Glutamatergic neuron (in vitro differentiated cells): ENCODE measurements at places on chromosomes 7 and 10. TPM values are rescaled to one million over a fixed set of nuclear protein-coding genes. Genes with fewer than 3 reads are reported as not detected.

DNA sequence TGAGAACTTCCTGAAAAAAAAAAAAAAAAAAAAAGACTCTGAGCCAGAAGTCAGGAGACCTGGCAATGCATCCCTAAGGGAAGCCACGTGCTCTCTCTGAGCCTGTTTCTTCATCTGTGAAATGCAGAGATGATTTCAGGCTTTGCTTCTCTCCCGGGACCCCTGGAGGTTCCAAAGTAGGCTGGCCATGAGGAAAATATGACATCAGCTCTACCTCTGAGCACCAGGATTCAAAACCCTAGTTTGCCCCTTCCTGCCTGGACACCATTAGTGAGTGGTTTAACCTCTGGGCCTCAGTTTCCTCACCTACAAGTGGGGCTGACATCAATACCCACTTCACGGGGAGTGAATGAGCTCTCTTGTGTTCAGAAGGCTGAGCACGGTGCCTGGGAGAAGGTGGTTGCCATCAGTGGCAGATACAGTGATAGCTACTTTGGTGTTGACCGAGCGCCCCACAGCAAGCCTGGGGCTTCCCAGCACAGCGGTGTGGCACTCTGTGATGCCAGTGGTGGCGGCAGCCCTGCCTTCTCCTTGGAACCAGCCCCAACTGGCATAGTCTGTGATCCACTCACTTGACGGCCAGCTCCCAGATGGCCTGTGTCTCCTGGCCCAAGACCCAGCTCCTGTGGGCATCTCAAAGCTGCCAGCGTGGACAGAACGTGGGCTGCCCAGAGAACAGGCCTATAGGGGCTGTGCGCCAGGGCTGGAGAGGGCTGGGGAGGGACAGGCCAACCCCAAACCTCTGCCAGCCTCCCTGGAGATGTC lies 153.1 kb upstream of the UNC5B start:
- DNase-seq = no peak

- DNase-seq = no peak
Observed at GRCh38 chr7:71633551-71634008, 501.6 kb downstream of the GALNT17 start.

DNA sequence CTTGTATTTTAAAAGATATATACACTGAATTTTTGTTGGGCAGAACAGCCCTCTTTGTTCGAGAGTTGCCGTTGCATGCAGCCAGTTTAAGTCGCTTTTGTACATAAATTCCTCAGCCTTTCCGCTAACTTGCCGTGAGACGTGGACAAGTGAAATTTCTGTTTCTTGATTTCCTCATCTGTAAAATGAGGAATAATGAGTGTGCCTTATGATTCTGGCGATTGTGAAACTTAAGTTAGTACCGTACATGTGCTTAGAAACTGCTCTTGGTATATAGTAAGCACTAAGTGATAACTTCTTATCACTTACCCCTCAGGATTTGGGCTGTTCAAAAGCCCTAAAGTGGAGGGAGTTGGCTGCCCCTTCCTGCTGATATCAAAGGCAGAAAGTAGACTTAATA lies 1.4 kb downstream of the CCNJ start:
- no peak for DNase-seq

DNA sequence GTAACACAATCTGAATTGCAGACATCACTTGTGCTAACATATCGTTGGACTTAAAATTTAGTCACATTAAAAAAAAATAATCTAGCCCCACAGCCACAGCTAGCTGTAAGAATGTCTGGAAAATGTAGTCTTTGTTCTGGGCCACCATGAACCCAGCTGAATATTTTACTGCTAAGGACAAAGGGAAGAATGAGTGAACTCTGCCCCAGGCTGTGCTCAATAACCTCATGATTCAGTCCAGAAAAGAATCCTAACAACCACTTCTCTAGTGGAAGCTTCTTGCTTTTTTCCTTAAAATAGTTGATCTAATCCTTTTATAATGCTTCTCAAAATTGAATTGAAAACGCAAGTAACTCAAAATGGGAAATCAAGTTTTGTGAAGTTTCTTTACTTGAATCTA lies 25.6 kb upstream of the SOSTDC1 start:
- no peak for DNase-seq

GRCh38 chr10:97058521-97058920 lies 127.2 kb downstream of the SLIT1 start:
- DNase-seq = no peak

- peak; percentile 65 for DNase-seq
Observed at GRCh38 chr7:4190010-4190981, 491.8 kb upstream of the FOXK1 start.

KCP gene
- 2.2 TPM for total RNA-seq

CD36 gene
- 1.7 TPM for total RNA-seq

PRLHR gene
- 0.22 TPM for total RNA-seq
